ENCODE measurements at places on chromosomes 4 and X.

- DNase-seq = no peak
Observed at GRCh38 chrX:2652106-2652505, 39.0 kb upstream of the CD99 start.

GRCh38 chr4:76546759-76547742, 112.0 kb downstream of the SHROOM3 start:
- no peak for DNase-seq

DNA sequence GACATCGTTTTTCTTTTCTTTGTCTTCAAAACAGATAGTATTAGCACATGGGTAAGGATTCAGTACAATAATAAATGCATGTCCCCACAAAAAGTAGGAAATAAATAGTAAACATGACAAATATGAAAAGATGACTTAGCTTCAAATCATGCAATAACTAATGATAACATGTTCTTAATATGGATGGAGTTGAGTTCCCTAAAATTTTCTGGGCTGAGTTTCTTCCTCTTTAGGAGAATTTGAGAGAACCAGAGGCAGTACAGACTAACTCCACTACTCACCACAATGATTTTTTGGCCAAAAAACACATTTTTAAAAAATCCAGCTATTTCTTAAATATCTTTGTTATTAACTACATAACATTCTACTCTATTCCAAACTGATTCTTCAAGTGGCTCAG, 432.3 kb upstream of the HS3ST1 start:
- no peak for DNase-seq

GRCh38 chrX:9557521-9557920, 92.7 kb downstream of the TBL1X start:
- no peak for DNase-seq

DNA sequence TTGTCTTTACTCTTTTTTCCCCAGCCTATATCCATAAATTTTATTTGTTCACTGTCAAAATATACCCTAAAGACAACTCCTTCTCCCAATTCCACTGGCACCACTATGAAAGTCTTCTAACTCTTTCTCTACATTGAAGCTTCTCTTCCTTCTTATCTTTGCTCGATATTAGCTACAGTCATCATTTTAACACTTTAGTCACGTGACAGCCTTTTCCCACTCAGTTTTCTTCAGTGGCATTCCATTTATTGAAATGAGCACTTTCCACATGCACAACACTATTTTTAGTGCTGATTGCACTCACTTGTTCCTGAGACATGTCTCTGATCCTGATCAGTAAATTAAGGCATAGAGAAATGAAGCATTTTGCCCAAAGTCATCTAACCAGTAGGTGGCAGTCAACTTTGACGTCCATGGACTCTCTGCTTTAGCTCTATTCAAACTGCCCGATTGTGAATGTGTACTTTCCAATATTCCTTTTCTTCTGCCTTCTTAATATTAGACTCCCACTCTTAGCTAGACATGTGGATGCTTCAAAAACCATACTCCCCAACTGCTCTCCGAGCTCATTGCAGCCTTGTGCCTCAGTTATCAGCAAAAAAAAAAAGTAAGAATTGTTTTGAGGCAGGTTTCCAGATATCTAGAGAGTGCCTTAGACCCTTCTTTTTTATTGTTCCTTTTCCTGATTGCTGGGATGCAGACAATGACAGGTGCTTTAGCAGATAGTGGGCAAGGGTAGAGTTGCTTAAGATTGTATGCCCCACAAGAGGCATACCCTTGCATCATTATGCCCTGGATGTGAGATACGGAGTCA, 394.4 kb upstream of the ADGRL3 start:
- no peak for DNase-seq

DNA sequence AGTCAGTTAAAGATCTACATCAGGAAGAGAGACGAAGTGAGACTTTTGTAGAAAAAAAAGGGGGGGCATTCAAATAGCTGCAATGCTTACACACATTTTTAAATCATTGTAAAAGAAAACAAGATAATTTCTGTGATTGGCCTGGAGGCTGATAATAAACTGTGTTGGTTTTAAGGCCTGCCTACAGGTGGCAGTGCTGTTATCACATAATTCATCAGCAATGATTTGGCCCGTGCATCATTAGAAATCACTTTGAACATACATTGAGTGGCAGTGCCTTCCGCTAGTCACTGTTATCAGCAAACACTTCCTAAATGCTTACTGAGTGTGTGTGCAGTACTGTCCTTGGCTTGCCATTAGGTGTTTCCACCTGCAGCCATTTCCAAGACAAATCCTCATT, 831.9 kb downstream of the TRIML1 start:
- DNase-seq = no peak

DNA sequence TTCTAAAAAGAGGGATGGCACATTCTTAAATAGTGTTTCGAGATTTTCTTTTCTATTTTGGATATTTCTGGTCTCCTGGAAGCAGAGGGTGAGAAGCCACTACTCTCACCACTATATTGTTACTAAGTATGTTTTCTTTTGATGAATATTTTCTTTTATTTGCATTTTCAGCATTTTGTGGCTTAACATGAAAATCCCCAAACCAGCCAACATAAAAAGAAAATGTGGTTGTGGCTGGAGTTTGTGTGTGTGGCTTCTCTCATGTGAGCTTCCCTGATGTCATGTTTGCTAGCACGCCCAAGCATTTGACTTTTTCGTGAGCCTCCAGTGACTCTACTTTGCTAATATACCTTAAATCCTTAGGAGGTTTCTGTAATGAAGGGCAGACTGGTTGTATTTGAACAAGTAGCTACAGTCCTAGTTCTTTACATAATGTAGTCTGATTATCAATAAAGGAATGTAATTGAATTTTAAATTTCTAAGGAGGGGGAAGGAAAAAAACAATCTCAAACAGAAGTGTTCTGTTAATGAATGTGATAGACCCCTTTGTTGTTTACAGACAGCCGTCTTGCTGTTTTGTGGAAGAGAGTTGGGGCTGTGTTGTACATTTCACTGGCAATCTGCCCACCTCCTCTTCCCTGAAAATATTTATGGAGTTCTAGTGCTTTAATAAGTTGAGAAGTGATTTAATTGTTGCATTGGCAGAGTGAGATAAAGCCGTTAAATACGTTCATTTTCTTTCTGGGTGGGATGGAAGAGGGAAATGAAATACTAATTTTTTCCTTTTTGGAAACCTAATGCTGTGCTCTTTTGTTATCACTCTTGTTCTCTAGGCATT, 114.6 kb downstream of the ARHGAP10 start:
- DNase-seq = peak; percentile 22

DNA sequence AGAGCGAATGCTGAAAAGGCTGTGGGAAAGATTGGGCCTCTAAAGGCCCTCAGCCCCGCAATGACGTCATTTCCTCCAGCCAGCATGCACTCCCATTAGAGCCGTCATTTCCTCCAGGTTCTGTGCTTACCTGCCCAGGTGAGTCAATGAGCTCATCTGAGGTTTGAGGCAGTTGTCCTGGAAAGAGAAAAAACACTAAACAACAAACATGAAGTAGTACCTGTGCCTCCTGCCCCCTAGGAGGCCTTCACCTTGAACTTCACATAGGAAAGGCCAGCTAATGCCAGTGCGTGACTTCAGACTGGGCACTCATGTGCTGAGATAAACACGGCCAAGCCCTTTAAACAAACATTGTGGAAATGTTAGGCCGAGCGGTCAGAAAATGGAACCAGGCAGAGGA, 55.9 kb downstream of the FHDC1 start:
- DNase-seq = no peak

GRCh38 chr4:173940146-173940545, 343.3 kb downstream of the FBXO8 start:
- no peak for DNase-seq

GRCh38 chr4:146846882-146847281, 98.8 kb downstream of the TTC29 start:
- no peak for DNase-seq

DNA sequence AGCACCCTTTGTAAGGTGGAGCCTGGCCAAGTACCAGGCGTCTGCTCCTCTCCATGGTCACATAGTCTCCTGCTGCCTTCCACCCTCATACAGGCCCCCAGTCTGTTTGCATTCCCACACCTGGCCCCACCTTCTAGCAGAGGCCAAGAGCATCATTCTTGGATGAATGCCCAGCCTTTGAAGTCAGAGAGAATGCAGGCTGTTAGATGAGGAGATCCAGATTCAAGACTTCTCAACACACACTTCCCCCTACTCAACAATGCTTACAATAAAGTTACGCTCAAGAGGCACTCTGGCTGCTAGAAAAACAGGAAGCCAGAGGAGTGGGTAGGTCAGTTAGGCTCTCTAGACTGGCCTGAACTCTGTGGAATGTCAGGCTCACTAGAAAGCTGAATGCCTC, 43.3 kb downstream of the SHROOM4 start:
- no peak for DNase-seq

GRCh38 chrX:151488677-151489076, 74.8 kb upstream of the PASD1 start:
- DNase-seq = no peak

- DNase-seq = no peak
Observed at GRCh38 chr4:82611527-82611926, 49.7 kb upstream of the TMEM150C start.

DNA sequence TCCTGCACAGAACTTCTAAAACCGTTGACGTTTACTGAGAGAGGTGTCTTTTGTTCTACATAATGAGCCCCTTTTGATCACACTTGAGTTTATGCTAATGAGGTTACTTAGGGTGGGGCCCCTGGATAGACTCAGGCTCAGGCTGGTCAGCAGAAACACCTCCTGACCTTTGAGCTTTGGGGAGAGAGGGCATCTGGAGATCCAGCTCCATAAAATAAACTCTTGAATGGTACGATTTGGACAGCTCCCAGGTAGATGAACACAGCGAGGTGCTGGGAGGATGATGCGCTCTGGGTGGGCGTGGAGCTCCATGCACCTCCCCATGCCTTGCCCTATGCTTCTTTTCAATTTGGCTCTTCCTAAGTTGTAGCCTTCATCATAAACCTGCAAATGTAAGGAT, 52.0 kb downstream of the ENOPH1 start:
- no peak for DNase-seq

GRCh38 chrX:123361371-123361770, 177.3 kb downstream of the GRIA3 start:
- no peak for DNase-seq

GRCh38 chrX:15146515-15146914, 123.4 kb downstream of the ASB9 start:
- peak; percentile 42 for DNase-seq

GRCh38 chrX:11750694-11751093, 7.3 kb upstream of the MSL3 start:
- DNase-seq = no peak

DNA sequence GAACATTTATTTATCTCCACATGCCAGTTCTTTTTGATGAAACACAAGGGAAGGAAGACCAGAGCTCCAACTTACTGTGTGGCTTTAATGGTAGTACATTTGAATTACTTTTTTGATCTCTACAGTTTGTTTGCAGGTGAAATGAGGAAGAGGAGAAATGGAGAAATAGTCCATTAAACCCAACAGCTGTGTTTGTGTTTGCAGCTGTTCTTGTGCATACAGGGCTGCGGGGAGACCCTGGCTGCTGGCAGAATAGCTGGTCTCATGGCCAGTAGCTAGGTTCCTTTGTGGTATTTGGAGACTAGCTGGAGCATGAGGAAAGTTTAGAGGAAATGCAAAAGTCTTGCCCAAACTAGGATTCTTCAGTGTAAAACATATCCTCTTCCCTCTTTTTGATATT, 374.8 kb downstream of the GPAT3 start:
- DNase-seq = no peak

DNA sequence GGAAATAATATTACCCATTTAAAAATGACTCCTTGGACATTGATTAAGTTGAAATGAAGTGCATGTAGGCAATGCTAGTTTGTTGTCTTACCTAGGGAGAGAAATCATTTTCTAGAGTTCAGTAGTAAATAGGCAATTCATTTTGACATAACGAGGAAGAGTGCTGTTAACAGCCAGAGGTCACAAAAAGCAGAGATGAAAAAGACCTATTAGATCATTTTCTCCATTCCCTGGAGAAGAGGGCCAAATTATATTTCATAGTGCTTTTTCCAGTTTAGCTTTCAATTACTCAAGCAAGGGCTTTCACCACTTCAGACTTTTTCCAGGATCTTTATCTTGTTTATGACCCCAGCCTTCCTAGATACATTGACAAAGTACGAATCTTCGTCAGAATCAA, 374.3 kb upstream of the GALNT7 start:
- DNase-seq = no peak
